ENCODE measurements at places on chromosomes 6 and 20.

GRCh38 chr6:26468829-26469228 is 11.1 kb downstream of the BTN2A1 start:
- DNase-seq: no peak

- no peak for DNase-seq
Observed at GRCh38 chr6:108114841-108115597, 40.5 kb upstream of the OSTM1 start.

GRCh38 chr6:8982668-8983067 is 547.3 kb upstream of the SLC35B3 start:
- no peak for DNase-seq

GRCh38 chr6:17278289-17279063 is 2.7 kb upstream of the RBM24 start:
- no peak for DNase-seq

GRCh38 chr6:102732898-102733297 is 1339.4 kb downstream of the GRIK2 start:
- DNase-seq: no peak

DNA sequence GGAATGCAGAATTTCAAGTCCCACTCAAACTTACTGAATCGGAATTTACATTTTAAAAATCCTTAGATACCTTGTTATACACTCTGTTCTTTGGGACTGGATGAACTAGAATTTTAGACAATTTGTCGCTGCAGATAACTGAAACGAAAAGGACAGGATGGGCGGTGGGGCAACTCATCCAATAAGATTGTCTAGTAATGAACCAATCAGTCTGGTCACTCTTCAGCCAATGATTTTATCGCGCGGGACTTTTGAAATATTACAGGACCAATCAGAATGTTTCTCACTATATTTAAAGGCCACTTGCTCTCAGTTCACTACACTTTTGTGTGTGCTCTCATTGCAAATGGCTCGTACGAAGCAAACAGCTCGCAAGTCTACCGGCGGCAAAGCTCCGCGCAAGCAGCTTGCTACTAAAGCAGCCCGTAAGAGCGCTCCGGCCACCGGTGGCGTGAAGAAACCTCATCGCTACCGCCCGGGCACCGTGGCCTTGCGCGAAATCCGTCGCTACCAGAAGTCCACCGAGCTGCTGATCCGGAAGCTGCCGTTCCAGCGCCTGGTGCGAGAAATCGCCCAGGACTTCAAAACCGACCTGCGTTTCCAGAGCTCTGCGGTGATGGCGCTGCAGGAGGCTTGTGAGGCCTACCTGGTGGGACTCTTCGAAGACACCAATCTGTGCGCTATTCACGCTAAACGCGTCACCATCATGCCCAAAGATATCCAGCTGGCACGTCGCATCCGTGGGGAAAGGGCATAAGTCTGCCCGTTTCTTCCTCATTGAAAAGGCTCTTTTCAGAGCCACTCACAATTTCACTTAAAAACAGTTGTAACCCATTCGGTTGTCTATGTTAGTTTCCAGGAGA is 41.9 kb upstream of the HFE start:
- DNase-seq: peak; percentile 57

DNA sequence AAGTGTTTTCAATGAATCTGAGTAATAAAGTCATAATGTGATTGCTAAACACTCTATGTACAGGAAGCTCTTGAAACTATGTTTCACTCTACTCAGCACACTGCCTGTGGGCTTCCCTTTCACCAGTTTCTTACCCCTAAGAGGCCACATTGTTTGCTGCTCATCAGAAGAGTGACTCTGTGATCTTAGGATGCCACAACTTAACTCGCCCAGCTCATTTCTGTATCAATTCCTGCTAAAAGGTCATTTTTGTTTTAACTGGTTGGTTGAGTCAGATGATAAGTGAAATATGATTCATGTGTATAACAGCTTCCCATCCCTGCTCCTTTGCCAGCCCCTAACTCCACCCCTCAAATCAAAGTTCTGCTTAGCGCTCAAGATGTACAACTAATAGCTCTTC is 9.8 kb upstream of the NDUFAF4 start:
- no peak for DNase-seq

DNA sequence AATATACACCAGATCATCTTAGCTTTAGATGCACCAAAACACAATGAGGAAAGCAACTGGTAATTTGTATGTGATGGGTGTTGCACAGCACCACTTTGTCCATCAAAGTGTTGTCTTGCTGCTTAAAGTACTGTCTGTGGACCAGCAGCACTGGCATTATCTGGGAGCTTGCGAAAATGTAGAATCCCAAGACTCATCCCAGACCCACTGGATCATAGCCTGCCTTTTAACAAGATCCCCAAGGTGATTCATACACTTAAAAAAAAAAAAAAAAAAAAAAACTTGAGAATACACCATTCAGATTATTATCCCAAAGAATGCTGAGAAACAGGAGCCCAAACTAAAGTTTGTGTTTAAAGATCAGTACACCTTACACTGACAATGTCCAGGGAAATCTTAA is 123.4 kb downstream of the TASP1 start:
- DNase-seq: no peak

GRCh38 chr6:149855040-149855654 is 9.0 kb downstream of the LRP11 start:
- no peak for DNase-seq

GRCh38 chr6:12528136-12528535 is 188.4 kb upstream of the PHACTR1 start:
- DNase-seq: no peak

GRCh38 chr20:4082406-4083097 is 67.2 kb upstream of the RNF24 start:
- DNase-seq: no peak

DNA sequence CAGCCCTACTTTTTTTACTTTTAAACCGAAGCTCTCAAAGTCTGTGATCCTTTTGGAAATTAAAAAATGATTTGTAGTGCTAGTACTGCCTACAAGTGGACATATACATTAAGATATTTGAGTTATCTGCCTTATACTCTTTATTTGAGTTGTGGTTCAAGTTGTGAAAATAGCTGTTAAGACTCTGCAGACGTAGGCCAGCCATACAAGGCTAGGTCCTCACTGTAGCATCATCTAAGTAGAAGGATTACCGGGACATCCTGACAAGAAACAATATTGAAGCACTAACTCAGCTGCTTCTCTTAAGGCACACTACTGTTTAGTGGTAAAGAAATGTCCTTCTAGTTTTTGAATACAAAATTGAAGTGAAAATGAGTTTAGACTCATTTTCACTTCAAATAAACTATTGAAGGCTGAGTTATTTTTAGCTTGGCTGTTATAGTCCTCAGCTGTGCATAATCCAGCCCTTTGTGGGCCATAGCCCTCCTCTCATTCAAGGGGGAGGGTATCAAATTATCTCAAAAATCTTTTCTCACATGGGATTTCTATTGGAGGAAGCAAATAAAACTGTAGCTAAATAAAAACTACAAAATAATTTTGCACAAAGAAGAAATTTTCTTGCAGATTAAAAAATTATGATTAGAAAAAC is 68.1 kb downstream of the JAG1 start:
- no peak for DNase-seq

Measured in activated CD8-positive, alpha-beta memory T cell treated with anti-CD3 and anti-CD28 coated beads for 4 hours (primary cell).